ENCODE measurements at places on chromosomes 1 and 21.

- DNase-seq, result no peak
These were observed 23.1 kb upstream of the AJAP1 start for GRCh38 chr1:4631321-4631720.

GRCh38 chr1:208209896-208210589, 34.1 kb downstream of the PLXNA2 start:
- DNase-seq, result no peak

DNA sequence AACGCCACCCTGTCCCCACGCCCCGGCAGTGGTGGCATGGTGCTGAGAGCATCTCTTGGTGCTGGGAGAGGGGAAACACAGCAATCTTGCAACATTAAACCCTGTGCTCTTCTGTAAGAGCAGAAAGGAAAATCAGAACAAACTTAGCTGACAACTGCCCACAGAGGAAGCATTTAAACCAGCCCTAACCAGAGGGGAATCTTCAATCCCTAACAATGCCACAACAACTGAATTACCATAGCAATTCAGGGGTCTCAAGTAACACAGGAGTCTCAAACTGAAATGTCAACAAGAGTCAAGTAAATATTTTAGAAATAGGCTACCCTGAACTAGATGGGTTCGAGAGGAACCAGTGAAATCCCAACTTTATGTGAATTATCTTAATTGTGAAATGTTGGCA, 1983.6 kb downstream of the NCAM2 start:
- no peak for DNase-seq

- no peak for DNase-seq
These were observed 11.2 kb downstream of the MEF2D start for GRCh38 chr1:156489166-156489934.

- DNase-seq, result no peak
These were observed 56.7 kb upstream of the COL6A2 start for GRCh38 chr21:46041183-46041582.

Data from stimulated activated CD8-positive, alpha-beta memory T cell treated with anti-CD3 and anti-CD28 coated beads, Interleukin-7, amount 100 ng/mL, for 1 hour (primary cell).